Suppressor macrophage (primary cell): ENCODE measurements at places on chromosomes 2 and 18.

GRCh38 chr18:31942291-31942998 lies 483 bp downstream of the TRAPPC8 start:
- DNase-seq, result peak; percentile 87

GRCh38 chr2:121502781-121503180 lies 27.9 kb upstream of the RNU4ATAC start:
- DNase-seq, result no peak

- no peak for DNase-seq
These were observed 212.3 kb downstream of the MGAT5 start for GRCh38 chr2:134466141-134466540.

DNA sequence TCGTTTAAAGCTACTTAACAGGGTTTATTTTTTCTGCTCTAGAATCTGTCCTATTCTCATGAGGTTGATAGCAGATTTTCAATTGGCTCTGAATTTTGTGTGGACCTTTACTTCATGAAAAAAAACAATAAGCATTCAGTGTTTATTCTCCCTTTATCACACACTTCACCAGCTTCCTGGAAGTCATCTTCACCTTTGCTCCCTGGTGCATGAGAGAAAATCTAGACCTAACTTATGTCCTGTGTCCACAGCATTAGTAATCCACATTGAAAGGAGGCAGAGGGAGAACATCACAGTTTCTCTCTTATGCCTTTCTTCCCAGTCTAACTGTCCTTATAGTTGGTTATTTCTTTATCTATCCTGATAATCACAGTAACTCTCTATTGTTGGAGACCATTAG lies 316.1 kb downstream of the PTH2R start:
- DNase-seq, result no peak

- DNase-seq, result no peak
These were observed 92.2 kb downstream of the C1QL2 start for GRCh38 chr2:119066272-119066804.

- DNase-seq, result no peak
These were observed 335.2 kb upstream of the LRATD1 start for GRCh38 chr2:14297340-14297739.

DNA sequence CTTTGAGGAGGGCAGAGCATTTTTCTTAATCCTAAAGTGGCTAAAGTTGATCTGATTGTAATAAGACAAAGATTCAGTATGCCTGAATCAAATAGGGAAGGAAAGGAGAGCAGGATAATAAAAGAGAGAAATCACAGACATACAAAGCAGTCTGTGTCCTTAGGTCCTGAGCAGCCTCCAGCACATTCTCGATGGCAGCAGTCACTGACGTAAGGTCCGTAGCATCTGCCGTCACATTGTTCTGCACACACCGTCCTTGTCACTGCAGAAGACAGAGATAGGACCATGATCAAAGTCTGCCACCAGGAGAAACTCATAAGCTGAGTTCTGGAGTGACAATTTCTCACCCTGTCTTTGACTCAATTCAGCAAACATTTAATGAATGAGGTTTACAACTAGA lies 813.7 kb downstream of the ERBB4 start:
- DNase-seq, result no peak

- no peak for DNase-seq
These were observed 11.9 kb downstream of the CAPN10 start for GRCh38 chr2:240598311-240598911.
